ENCODE measurements at places on chromosomes 2 and 18. TPM values are rescaled to one million over a fixed set of nuclear protein-coding genes. Genes with fewer than 3 reads are reported as not detected.
A peak's percentile ranks its signal among the peaks of the same experiment; 100 is the strongest.

- no peak for DNase-seq
Observed at GRCh38 chr2:193549661-193550060, 1354.9 kb upstream of the TMEFF2 start.

- no peak for DNase-seq
Observed at GRCh38 chr18:29726646-29727045, 1315.9 kb downstream of the DSC3 start.

DNA sequence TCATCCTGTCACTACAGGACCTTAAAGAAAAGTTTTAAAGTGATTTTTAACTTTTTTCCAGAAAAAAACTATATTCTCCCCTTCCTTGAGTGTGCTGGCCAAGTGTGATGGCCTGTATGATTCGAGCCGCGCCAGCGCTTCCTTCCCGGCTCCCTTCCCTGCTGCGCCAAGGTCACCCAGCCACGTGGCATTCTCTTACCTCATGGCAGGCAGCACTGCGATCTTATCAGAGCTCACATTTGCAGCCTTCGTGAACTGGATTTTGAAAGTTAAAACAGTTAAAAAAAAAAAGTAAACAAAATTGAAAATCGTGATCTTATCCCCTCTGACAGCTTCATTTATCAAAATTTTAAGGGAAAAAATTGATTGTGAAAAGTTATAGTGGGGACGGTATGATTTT, 279.8 kb downstream of the PTGR3 start:
- DNase-seq = no peak

- no peak for DNase-seq
Observed at GRCh38 chr18:63316612-63317555, 2.7 kb downstream of the BCL2 start.

GRCh38 chr18:30658306-30658705, 384.2 kb downstream of the DSC3 start:
- DNase-seq = no peak

DNA sequence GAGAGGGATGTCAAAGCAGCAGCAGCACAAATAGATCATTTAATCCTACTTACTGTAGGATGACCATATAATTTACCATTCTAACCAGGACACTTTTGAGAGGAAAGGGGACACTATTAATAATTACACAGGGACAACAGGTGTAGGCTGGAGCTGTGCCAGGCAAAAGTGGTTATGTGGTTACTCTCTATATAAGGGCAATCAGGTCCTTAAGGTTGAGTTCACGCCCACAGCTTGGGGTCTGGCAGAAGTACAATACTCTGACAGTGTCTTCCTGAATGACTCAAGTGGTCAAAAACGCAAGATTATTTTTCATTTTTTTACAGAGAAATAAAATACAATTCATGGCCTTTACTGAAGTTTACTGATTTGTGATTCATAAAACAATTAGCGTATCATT, 2.8 kb downstream of the PREPL start:
- peak; percentile 32 for DNase-seq

- no peak for DNase-seq
Observed at GRCh38 chr18:60413944-60414547, 41.5 kb upstream of the MC4R start.

DNA sequence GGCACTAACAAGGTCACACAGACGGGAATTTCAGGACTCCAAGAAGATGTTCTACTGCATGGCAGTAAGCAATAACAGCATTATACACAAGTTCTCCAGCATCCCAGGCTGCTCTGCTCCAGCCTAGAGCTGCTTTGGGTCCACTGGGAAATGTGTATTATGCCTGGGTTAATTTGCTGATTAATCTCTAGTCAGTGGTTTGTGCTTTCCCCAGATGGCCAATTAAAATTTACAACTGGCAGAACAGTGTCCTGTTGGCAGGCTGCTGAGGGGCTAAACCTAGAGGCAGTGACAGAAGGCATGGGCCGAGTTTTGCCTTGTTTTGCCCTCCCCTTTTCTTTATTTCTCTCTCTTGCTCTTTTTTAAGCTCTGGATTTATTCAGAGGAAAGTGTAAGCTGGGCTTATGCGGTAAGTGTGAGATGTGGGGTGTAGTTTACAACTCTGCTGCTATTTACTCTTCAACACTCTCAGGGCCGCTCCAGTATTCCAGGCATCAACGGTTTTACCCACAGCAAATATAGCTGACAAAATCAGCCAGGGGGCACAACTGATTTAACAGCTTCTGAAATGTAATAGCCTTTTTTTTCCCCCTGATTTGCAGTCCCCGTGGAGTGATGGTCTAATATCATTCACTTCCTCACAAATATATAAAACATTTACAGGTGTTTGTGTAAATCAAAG, 348.0 kb downstream of the GPD2 start:
- DNase-seq = no peak

GRCh38 chr18:46712406-46712805, 44.4 kb downstream of the ST8SIA5 start:
- peak; percentile 43 for DNase-seq

- DNase-seq = no peak
Observed at GRCh38 chr2:20300656-20301055, 50.0 kb downstream of the PUM2 start.

GRCh38 chr2:202278944-202279343, 13.4 kb downstream of the NOP58 start:
- no peak for DNase-seq

GRCh38 chr2:145460112-145460511, 940.2 kb upstream of the ZEB2 start:
- DNase-seq = no peak

DNA sequence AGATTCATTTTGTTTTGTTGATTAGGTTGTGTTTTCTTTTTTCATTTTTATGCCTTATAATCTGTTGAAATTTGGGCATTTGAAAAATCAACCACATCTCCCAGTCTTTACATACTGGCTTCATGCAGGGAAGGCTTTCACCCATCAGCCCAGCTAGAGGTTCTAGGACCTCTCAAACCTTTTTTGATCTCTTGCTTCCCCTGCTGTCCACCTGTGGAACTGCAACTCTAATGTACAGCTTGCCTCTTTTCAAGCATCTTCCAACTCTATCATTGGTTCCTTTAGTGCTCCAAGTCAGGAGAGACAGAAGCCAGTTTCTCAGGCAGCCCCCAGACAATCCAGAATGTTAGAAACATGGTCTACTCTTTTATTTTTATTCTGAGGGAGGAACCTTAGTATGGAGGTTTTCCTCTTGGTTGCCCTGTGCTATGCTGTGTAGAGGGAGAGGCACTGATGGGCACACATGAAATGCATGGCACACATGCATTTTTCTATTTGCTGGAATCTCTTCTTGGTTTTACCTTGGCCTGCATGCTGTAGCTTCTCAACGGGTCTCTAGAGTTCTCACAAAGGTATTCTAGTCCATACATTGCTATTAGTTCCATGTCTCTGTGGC, 107.2 kb upstream of the L3MBTL4 start:
- no peak for DNase-seq

GRCh38 chr2:25341011-25341727, 556 bp downstream of the DNMT3A start:
- peak; percentile 77 for DNase-seq

DNA sequence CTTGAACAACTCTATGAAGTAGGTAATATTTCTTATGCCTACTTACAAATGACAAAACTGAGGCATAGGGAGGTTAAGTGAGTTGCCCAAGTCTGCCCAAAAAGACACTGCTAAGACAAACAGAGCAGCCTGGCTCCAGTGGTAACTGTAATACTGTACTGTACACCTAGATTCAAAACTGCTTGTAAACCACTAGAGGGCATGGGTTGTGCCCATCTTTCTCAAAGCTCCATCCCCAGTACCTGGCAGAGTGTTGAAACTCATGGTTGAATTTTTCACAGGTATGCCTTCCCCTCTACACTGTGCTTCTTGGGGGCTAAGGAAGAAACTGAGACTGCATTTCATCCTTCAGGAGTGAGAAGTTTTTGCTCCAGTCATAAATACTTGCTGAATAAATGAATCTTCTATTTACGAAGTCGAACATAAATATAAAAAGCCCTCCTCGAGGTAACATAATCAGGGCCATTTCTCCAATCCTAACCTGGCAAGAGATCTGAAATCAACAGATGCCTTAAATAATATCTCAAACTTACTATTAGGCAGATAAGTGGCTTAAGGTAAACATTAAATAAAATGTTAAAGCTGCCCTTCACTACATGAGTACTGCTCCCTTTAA, 2.0 kb downstream of the PPP4R1 start:
- no peak for DNase-seq

DNA sequence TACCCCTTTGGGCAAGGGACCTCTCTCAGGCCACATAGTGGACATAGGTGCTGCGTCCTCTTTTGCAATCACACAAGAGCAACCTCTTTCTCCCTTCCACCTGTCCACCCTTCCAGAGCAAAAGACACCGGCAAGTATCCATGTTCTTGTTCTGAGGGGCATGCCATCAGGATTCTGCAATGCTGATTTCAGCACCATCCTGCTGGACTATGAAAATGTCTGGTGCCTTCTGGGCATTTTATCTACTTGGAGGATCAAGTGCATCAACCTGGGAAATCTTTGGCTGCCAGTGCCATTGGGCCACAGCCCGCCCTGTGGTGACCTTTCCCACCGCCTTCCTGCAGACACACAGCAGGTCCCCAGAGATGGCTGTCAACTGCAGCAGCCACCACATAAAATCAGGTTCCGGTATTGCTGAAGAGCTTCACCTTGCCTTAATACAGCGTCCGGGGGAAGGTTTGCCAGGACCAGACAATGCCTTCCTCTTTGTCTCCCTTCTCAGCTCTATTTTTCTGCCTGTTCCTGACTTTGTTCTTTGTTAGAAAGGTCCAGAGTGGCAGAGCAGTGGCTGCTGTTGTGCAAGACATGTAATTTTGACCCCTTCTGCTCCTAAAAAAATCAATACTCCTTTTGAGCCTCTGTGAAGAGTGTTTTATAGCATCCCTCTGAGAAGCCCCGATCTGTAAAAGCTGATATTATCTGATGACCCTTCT, 18.5 kb upstream of the BOD1L2 start:
- no peak for DNase-seq

DNA sequence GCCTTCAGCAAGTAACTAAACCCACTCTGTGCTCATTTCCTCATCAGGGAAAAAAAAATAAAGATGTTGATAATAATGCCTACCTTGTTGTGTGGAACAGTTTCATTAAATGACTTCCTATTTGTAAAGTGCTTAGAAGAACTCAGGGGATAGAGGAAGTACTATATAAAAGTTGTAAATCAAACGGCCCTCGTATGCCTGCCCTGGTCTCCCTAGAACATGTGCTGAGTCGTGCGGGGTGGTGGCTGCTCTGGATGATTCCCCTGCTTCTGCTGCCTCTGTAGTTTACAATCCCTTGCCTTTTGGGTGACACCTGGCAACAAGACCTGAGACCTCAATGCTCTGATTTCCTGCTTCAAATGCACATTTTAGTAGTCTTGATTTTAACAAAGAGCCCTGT, 170.0 kb downstream of the CERS6 start:
- no peak for DNase-seq

DNA sequence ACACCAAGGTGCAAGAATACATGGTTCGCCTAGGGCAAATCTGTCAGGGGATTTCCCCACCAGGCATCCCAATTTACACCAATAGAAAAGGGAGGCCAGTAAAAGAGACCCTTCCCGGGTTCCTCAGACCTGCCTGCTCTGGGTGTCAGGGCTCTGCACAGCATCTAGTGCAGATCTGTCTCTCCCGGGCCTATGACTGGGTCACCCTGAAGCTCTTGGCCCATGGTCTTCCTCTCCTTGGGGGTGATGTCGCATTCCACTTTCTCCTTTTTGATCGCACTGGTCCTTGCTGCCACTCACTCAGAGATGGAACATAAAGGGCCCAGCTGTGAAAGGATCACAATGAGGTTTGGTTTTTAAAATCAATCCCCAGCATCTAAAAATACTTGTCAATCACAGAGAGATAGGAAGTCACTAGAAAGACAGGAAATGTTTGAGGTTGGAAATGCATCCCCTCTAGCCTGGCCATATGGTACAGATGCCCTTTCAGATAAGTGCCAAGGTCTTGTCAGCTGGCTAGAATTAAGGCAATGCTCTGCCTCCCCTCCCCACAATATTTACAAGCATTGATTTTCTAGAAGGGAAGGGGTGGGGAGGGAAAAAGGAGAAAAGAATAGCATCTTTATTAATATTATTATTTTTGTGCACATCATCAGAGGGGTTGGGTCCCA, 34.9 kb upstream of the AFTPH start:
- no peak for DNase-seq

CRYBA2 gene
- not detected for total RNA-seq

LRRTM1 gene
- 0.46 TPM for total RNA-seq

SLC9A4 gene
- 0.10 TPM for total RNA-seq

NHEJ1 gene
- 18.6 TPM for total RNA-seq

NTSR2 gene
- total RNA-seq = 0.63 TPM
